Activated CD4-positive, alpha-beta memory T cell treated with anti-CD3 and anti-CD28 coated beads for 36 hours (primary cell): ENCODE measurements at places on chromosomes 6 and 20. TPM values are rescaled to one million over a fixed set of nuclear protein-coding genes. Genes with fewer than 3 reads are reported as not detected.

DNA sequence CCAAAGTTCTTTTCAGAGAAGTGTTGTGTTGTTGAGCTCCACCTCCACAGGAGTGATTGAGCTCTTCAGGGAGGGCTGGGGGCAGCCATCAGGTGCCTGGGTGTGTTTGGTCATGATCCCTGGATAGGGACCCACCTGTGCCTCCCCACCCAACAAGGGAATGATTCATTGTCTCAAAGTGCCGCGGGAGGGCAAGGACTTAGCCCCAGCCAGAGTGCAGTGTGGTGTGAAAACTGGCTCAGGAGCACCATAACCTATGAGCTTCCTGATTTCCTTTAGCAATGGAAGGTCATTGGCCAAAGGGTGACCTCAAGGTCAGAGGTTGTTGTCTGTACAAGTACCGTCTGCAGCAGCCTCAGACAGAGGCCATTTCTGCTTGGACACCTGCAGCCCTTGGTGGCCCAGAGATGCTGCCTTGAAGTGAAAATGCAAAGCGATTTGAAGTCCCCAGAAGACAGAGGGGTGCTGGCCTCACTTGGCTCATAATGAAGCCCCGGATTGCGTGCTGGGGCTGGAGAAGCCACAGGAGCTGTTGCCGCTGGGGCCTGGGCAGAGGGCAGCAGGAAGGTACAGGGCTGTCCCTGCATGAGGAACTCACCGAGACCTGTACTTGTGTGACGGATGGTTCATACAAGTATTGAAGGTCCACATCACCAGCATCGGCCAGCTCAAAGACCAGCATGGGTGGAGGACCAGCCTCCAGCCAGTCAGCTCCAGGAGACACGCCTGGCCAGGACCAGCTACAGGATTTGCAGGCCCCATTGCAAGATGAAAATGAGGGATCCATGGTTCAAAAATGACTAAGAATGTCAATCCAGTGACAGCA lies 100.6 kb upstream of the DUSP22 start:
- no peak for DNase-seq

Gene FKBP1C
- total RNA-seq = 0.48 TPM

GRCh38 chr6:63813566-63814120 lies 178.0 kb downstream of the PHF3 start:
- no peak for DNase-seq

Gene KIF6
- 0.31 TPM for total RNA-seq

Gene LAMA2
- 0.48 TPM for total RNA-seq

DNA sequence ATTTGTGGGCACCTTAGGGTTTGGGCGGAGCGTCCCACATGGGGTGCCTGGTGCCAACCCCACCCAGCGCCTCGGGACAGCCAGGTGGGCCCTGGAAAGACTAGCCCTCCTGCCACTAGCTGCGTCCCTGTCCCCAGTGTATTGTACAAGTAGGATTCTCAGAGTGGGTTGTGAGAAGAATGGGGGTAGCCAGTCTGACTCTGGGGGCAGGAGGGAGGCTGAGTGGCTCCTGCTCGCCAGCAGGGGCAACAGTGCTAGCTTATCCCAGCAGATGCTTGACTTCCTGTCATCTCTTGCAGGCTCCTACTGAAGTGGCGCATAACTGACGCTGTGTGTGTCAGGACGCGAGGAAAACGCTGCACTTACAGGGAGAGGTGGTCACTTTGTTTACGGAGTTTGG lies 9.3 kb downstream of the PSMA7 start:
- no peak for DNase-seq

DNA sequence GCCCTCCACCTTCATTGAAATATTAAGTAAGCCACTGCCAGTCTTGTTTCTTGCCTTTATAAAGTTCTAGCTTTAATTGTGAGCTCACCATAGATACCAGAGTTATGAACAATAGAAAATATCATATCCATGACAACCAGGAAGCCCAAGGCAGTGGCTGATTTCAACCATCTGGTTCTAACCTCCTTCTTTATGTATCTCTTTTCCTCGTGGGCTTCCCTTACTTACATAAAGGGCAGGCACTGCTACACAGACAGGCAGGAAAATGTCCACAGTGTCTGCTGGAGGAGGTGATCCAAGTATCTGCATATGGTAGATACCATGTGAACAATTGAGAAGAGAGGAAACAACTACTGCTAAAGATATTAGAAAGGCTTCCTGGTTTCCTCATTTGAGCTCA lies 65.2 kb upstream of the PRND start:
- DNase-seq = no peak

Gene ERVFRD-1
- total RNA-seq = not detected

Gene PRKN
- total RNA-seq = 1.00 TPM

DNA sequence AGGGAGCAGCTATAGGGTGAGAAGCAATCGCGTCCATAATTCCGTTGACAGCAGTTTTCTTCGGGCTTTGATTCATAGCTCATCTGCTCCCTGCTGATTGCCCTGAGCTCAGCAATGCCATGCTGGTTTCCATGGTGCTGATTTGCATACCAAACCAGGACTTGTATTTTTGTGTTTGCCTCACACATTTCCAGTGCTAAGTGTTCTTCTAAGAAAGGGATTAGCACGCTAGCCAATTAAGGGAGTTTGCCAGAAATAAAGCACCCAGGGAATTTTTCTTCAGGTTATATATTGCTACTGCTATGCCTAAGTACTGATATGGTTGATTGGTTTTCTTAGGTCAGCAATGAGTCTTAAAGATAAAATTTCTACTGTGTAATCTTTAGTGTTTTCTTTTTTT lies 177.6 kb downstream of the PLCB1 start:
- no peak for DNase-seq

Gene TRDN
- not detected for total RNA-seq

Gene SLC12A5
- not detected for total RNA-seq

Gene RNF182
- not detected for total RNA-seq
